SHP77 (cell line): ENCODE measurements at places on chromosomes 7 and 10.

- no peak for DNase-seq
Observed at GRCh38 chr7:159075563-159076238, 69.0 kb downstream of the VIPR2 start.

- no peak for DNase-seq
Observed at GRCh38 chr10:63689768-63690167, 168.6 kb downstream of the REEP3 start.

DNA sequence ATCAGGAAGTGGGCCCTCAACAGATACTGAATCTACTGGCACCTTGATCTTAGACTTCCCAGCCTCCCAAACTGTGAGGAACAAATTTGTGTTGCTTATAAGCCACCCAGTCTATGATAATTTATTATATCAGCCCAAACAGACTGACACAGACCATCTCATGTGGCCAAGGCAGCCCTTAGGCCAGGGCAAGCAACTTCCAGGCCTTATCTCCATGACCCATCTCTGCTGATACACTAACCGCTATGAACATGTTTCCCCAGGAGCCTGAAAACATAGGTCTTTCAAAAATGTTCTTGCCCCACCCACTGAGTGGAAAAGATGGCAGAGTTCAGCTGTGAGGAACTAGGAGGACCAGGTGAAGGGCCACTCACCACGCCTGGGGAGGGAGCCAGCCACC, 3.2 kb upstream of the BLOC1S2 start:
- no peak for DNase-seq

GRCh38 chr10:62687230-62687748, 117.2 kb upstream of the ADO start:
- no peak for DNase-seq

DNA sequence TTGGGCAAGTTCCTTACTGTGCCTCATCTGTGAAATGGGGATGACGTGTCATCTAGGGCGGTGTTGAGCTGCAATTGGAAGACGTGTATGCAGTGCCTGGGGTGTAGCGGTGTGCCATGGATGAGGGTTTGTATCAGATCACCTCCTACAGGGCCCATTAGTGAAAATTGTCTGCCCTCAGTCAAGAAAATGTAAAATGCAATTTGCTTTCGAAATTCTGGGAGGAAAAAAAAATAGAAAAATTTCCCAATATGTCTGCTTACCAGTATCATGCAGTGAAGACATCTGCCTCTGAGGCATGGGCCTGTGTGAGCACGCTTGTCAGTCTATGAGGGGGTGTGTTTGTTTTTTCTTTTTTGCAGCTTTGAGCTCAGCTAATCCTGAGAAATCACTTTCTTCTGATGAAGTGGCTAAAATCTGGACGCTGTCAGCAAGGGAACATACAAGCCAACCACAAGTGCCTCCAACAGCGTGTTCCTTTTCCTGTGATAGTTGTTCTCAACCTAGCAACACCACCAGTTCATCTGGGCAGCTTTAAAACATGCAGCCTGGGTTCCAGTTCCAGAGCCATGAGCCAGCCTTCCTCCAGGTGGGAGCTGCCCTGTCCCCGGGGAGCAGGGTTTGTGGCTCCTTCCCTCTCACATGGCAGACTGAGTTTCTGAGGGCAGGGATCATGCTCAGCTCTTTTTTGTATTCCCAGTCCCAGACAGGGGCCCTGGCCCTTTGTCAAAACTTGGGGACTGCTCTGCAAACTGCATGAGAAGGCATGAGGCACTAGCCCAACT, 10.3 kb downstream of the FAM241B start:
- DNase-seq = no peak

DNA sequence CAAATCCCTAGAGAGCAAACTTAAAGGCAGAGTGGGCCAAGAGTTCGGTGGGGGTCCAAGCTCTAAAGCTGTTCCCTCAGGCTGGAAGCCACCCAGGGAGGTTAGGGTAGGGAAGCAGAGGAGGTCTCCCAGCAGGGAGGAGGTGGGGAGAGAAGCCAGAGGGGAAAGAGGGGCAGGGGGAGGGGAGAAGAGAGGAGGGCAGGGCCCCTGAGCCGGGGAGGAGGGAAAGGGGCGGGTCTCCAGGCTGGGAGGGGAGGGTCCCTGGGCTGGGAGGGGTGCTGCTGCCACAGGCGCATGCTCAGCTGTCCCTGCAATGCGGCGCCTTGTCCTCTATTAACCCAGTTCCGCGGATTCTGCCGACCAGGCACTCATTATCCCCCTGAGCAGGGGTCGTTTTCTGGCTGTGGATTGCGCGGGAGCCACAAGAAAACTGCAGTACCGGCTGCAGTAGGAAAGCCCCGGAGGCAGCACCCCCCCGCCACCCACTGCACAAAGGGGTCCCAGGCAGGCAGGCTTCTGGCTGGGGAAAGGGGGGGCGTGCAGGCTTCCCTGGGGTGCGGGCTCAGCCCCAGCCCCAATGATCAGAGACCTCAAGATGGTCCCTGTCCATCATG, 49.3 kb downstream of the CAMK2B start:
- DNase-seq = no peak

- DNase-seq = no peak
Observed at GRCh38 chr10:86952106-86952505, 5.3 kb downstream of the MMRN2 start.

DNA sequence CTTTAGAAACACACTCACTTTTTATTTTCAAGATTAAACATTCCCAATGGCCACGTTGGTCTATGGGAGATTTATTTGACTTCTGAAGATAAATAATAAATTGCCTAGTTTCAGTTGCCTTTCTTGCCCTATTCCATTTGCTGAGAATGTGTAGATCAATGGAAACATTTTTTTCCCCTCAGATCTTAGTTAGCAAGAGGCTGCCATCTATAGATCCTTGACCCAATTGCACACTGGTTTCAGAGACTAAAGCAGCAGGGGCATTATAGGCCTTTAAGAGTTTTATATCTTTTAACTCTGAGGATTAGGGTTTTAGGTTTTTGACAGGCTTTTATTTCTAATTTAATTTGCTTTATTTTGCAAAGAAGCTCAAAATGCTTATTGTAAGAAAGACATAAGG, 163.2 kb upstream of the GPR26 start:
- no peak for DNase-seq

DNA sequence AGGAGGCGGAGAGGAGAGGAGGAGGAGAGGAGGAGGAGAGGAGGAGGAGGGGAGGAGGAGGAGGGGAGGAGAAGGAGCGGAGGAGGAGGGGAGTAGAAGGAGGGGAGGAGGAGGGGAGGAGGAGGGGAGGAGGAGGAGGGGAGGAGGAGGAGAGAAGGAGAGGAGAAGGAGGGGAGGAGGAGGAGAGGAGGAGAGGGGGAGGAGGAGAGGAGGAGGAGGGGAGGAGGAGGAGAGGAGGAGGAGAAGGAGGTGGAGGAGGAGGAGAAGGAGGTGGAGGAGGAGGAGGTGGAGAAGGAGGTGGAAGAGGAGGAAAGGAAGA, 15.5 kb upstream of the CRCP start:
- DNase-seq = no peak

GRCh38 chr10:23358357-23358756, 13.8 kb upstream of the C10orf67 start:
- DNase-seq = no peak

DNA sequence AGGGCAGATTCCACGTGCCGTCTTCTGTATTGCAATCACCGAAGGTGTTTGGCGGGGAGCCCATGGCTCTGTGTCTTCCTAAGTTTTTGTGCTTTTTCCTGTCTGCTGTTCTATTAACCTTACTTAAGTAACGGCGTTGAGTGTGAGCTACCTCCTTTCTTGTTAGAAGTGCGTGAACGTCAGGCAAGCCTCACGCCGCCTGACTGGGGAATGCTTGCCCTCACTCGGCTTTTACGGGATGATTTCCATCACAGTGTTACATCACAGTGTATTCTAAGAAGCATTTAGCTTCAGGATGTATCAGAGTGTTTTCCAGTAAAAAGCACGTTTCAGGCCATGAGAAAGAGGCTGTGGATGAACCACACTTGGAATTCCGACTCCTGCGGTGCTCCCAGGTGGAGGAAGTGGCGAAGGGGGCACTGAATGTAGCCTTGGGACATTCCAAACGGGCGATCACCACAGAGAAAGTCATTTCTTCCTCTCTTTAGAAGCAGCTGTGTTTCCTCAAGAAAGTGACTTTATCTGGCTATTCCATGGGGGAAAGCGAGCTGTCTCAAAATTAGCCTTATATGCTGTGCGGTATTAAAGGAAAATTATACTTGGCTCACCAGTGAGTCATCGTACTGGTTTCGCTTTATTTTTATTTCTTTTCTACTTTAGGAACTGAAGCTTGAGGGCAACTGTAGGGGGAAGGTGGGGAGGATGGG, 290.7 kb downstream of the KLF6 start:
- no peak for DNase-seq

DNA sequence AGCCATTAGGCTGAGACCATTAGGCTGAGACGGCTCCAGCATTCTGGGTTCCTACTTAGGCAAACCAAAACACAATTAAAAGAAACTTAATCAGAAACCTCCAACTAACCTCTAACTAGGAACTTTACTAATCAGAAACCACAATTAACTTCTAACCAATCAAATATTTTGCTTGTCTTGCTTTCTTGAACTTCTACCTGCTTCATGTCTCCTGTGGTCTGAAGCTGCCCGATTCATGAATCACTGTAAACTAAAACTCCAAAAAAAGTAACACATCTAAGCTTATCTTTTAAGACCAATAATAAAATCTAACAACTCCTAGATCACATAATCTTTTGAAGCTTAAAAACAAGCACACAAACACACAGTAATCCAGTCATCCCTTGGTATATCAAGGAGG, 76.1 kb downstream of the PDSS1 start:
- DNase-seq = no peak

GRCh38 chr10:31075434-31075833, 43.8 kb upstream of the ZNF438 start:
- DNase-seq = no peak

GRCh38 chr10:114400091-114400490, 4.2 kb downstream of the AFAP1L2 start:
- DNase-seq = no peak

- DNase-seq = no peak
Observed at GRCh38 chr7:18700147-18700546, 204.6 kb downstream of the HDAC9 start.

- DNase-seq = no peak
Observed at GRCh38 chr7:104123786-104124185, 84.0 kb downstream of the ORC5 start.

- no peak for DNase-seq
Observed at GRCh38 chr10:30068492-30069223, 9.3 kb upstream of the JCAD start.

DNA sequence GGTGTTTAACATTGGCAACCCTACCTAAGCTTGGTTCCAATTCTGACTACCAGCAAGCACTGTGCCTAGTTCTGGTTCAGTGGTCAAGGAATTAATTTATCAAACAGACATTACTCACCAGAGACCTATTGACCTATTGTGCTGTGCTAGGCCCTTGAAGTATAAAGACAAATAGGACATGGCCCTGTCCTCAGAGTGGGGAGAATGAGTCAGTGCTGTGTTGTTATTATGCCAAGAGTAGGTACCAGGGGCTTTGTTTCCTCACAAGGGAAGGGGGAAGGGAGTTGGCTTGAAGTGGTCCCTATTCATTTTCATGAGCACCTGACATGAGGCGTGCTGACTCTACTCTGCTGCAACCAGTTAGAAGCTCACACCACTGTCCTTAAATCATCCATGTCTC, 62.6 kb upstream of the PLPP4 start:
- DNase-seq = no peak

DNA sequence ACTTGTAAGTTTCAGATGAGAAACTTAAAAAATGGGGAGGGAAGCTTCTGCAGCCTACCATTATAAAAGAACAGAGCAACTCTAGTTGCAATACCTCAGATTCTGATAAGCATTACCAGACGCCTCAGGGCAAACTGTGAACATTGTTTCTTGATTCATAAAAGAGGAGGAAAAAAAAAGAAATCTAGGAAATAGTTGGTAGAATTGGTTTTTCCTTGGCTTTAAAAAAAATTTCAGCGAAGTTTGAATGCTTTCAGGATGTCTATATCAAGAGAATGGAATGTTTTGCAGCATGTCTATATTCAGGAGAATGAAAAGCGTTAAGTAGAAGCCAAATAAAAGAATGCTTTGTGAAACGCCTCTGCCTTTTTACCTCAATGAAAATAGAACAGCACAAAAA, 17.5 kb upstream of the ANLN start:
- DNase-seq = no peak

DNA sequence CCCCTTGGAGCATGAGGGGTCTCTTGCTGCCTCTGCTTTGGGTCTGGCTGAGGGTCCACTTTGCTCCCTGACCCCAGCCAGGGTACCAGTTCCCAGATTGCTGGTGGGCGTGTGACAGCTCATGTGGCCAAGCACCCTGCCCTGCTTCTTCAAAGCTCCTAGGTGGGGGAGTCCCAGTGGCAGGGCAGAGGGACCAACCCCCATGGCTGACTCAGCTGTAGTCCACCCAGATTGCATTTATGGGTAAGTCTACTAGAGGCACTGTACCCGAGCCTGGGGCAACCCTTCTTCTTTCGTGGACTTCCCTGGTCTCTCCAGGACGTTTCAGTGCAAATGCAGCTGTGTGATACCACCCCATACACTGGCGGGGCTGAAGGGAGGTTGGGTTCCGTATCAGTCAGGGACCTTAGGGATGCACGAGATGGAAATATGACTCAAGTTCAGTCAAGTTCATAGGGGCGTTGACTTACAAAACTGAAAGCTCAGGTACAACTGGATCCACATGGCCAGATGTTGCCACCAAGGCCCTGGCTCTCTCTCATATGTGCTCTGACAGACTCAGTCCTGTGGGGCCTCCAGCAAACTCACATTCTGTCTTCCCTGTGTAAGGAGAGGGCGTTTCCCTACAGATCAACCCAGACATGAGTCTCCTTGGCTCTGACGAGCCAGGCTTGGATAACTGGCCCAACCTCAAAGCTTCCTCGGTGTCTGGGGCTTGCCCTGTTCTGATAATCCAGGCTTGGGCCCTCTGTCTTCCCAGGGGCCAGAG, 13.6 kb downstream of the PTPRE start:
- no peak for DNase-seq

DNA sequence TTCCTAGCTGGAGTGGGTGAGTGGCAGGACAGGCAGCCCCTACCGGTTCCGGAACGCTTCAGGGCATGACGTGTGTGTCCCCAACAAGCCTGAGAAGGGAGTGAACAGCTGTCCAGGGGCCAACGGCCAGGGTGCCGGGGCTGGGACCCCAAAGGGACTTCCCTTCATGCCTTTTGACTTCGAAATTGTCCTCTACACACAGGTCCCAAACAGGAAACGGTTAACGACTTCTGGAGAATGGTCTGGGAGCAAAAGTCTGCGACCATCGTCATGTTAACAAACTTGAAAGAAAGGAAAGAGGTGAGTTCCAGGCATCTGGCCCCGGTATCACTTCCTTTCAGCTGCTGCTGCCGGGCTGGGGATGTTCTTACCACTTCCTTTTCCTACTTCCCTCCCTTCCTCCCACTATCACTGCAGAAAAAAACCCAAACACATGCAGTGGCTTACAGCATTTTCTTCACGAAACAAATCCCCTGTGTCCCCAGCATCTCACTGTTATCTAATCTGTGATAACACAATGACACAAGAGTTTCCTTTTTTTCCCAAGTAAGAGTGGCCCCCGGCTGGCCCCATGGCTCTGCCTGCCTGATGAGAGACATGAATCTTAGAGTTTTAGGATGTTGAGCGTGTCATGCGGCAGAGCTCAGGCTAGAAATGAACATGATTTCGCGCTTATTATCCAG, 63.2 kb downstream of the MKI67 start:
- no peak for DNase-seq

GRCh38 chr7:150514748-150515222, at the start of gene GIMAP7:
Gene GIMAP7 (plus strand): TSS chr7:150514872. CDS start chr7:150519975, 5,103 bp downstream.
- no peak for DNase-seq
